ENCODE measurements at places on chromosomes 11 and 22.

DNA sequence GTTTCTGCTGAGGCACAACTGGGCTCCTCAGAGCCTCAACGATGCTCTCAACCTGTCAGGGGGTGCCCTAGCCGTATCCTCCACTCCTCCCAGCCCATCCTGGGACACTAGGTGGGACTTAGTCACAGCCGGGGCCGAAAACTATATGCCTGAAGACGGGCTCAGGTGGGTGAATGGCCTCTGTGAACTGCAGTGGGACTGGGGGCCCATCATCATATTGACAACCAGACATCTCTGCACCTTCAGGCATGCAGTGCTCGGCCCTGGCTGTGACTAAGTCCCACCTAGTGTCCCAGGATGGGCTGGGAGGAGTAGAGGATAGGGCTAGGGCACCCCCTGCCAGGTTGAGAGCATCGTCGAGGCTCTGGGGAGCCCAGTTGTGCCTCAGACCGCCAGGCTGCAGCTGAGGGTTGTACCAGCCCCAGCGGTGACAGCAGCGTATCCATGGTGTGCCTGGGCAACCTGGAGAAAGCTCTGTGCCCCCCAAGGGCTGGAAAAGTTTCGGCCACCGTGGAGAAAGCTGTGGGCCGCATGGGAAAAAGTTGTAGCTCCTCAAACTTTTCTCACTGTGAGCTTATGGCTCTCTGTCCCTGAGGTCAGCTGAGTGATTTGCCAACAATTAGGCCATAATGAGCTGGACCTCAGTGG lies 88.9 kb downstream of the RRM1 start:
- DNase-seq = no peak

- no peak for DNase-seq
These were observed 892.6 kb downstream of the TBC1D22A start for GRCh38 chr22:47654922-47655491.

DNA sequence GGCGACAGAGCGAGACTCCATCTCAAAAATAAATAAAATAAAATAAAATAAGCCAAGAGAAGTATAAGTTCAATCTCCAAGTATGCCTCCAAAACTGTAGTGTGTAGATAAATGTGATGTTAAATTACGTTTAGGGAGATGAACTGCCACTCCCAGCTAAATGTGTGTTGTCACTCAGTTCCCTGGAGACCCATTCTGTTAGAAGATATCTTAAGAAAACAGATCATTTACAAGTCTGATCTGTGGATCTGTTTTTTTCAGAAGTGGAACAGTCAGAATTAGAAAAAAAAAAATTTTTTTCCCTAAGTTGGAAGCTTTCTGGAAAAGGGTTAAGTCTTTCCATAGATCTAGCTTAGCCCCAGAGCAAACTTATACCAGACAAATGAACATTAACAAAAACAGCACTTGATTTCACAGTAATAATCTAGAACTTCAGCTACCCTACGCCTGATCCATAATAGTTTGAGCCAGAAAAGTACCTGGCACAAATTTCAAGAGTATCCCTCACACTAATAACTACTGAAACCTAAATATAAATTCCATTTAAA lies 18.2 kb downstream of the CELF1 start:
- DNase-seq = no peak

- no peak for DNase-seq
These were observed 546 bp downstream of the DRAP1 start for GRCh38 chr11:65919573-65920371.
